Neural crest cell (in vitro differentiated cells): ENCODE measurements at places on chromosomes 4 and X.

GRCh38 chr4:179248821-179249220 lies 1806.6 kb upstream of the AGA start:
- no peak for DNase-seq

- no peak for DNase-seq
These were observed 23.9 kb upstream of the APLN start for GRCh38 chrX:129678614-129679195.

DNA sequence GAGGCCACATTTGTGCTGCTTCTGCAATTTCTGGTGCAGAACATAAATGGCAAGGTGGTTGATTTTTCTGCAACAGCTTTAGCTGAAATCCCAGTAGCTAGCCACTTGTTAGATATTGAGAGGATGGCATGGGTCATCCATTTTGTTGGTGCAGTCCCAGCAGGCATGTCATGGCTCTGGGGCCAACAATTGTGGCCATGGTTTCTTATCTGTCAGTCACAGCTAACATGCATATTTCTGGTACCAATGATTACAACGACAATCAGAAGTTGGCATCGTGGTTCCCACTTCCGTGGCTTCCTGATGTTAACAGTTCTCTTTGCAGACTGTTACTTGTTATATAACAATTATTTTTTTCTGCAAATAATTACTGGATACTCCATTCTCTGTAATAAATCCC lies 42.8 kb upstream of the PRKG2 start:
- DNase-seq, result no peak

DNA sequence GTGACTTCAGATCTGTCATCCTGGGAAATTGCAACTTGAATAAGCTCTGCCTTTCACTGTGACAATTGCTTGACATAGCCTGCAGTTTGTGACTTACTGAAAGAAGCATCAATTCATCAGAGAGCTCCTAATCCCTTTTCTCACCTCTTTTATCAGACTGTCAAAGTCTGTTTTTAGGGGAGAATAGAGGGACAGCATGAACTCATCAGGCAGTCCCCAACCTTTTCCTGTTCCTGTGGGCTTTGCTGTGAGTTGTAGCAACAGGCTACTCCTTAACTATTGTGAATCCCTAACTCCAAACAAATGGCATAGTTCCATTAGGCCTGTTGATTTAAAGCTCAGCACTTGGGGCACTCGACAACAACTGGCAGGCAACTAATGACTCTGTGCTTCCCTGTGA lies 64.9 kb downstream of the DOCK11 start:
- no peak for DNase-seq

GRCh38 chr4:100907465-100908454 lies 389.9 kb upstream of the EMCN start:
- no peak for DNase-seq

DNA sequence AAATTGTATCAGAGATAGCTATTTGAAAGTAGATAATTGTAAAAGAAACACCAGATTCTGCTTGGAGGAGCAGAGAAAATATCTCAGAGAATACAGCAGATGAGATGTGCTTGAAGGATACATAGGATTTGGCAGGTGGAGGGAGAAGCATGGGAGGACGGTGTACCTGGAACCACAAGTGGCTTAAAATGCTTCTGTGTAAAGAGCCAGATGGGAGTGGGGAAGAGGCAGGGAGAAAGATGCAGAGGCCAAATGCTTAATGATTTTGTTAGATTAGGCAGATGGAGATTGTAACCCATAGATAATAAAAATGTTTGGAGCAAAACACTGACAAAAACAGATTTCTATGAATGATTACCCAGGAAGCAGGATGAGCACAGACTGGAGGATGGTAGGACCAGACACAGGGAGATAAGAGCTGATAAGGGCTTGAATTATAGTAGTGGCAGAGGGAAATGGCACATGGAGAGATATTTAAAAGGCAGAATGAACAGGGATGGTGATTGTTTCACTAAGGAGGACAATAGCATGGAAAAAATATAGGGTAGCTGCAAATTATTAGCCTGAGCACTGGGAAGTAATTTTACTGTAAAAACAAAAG lies 145.7 kb upstream of the TBC1D9 start:
- DNase-seq, result no peak

DNA sequence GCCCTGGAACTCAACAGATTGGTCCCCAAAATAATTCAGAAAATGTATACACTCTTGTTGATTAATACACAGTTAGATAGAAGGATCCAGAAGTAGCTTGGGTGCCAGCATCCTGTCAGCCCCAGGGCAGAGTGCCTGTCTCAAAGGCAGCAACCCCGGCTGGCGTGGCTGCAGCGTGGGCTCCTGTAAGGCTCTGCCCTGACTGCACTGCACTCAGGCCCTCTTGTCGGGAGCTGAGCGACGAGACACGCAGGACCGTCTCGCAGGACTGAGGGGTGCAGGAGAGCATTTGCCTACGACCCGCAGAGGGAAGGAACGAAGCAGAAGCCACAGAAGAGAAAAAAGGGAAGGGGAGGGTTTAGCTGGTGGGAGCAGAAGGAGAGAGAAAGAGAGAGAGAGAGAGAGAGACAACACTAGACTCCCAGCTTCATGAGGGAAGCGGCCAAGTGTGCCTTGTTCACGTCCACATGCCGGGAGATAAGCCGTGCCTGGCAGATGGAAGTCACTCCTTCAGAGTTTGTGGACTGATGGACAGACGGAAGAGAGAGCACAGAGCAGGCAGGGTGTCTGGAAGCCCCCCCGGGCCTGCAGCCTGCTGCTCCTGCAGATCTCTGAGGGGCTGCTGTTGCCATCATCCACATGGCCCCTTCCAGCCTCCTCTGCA lies 38.7 kb upstream of the HELT start:
- DNase-seq, result no peak

GRCh38 chr4:110949542-110949941 lies 326.7 kb upstream of the PITX2 start:
- DNase-seq, result no peak

DNA sequence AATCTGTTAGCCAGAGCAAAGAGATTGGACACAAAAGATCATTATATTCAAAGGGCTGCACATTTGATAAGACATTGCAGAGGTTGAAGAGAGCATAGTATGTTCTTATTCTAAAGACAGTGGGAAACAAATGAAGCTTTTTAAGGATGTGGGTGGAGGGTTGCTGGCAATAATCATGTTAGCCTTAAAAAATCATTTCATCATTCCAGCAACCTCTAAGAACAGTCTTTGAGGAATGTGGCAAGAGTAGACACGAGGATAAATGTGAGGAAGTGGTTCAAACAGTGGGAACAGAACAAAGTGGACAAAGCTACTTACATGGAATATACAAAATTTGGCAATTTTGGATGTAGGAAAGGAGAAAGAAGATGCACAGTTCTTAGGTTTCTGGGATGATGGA lies 167.3 kb upstream of the SPRY1 start:
- DNase-seq, result no peak

- no peak for DNase-seq
These were observed 88.8 kb upstream of the FAM9B start for GRCh38 chrX:9122519-9123245.

DNA sequence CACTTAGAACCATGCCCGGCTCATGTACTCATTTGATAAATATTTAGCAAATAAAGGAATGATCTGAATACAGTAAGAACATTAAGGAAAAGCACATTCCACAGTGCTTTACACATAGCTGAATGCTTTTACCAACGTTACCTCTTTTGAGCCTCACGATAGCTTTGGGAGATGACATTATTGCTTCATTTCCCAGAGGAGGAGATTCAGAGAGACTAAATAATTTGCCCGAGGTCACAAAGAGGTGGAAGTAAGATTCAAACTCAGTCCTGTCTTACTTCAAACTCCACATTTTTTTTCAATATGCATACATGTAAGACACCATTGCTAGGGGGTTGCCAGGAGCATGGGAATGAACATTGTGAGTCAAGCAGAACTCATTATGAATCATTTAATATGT lies 538.5 kb downstream of the BCOR start:
- DNase-seq, result no peak

- DNase-seq, result no peak
These were observed 14.5 kb downstream of the UGT2B15 start for GRCh38 chr4:68655764-68656444.

DNA sequence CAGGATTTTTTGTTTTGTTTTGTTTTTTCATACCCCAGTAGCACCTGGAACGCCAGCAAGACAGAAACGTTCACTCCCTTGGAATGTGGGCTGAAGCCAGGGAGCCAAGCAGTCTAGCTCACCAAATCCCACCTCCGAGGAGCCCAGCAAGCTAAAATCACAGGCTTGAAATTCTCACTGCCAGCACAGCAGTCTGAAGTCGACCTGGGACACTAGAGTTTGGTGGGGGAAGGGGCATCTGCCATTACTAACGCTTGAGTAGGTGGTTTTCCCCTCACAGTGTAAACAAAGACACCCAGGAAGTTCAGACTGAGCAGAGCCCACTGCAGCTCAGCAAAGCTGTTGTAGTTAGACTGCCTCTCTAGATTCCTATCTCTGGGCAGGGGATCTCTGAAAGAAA lies 99.6 kb upstream of the FGF16 start:
- DNase-seq, result no peak

DNA sequence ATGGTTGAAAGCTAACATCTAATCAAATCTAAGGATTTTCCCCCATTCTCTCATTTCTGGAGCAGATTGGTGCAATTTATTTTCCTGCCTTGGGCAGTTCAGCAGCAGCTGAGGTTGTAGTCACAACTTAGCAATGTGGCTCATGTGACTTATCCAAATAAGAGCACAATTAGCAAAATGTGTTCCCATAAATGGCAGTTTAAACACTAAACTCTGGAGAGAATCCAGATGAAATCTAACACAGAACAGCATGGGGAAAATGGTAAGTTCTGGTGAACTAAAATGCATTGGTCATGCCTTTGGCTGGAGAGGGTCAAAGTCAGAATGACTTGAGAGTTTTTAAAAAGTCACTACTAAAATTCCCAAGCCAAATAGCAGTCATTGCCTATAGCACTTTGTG lies 422.6 kb upstream of the DIPK2B start:
- DNase-seq, result no peak

- no peak for DNase-seq
These were observed 510.0 kb upstream of the HTR2C start for GRCh38 chrX:114073926-114074325.

DNA sequence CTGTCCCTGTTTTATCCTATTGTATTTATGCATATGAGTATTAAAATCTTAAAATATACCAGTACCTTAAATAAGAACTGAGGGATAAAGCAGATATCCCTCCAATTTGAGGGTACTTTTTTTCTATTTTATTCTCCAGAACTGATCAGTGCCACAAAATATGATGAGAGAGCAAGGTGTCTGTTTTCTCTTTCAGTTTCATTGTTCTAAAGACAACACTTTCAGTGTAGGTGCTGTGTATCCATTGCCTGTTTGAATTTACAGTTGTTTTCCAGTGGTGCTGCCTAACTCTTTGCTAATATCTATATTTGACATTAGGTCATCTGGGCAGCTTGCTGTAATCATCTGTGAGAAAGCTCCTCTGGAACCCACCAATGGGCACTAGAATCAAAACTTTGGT lies 394.7 kb downstream of the IL1RAPL1 start:
- DNase-seq, result no peak
